ENCODE measurements at places on chromosomes 6 and 20.

DNA sequence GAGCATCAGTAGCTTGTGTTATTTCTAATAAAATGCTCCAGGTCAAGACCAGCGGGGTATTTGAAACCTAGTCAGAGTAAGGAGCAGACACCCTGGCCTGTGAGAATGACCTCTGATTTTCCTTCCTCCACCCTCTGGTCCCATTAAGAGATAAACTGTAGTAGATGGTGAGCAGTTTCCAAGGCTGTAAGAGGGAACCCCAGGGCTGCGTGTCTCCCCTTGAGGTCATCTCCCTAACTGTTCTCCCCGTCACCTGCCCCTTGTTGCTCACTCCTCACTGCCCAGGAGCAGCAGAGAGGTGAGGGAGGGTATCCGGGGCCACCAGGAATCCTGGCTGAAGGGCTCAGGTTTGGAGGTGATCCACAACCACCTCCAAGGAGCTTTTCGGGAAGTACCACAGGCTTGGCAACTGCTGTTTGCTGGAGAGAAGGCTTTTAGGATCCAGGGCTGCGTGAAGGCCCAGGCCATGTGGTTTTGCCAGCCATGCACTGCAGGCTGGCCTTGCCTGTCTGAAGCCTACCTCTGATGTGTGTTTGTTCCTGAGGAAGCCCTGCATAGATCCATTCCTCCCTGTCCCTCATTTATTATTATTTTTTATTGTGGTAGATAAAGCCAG, 62.5 kb downstream of the RREB1 start:
- no peak for DNase-seq

GRCh38 chr20:36606158-36607066, 833 bp downstream of the RAB5IF start:
- DNase-seq = no peak

DNA sequence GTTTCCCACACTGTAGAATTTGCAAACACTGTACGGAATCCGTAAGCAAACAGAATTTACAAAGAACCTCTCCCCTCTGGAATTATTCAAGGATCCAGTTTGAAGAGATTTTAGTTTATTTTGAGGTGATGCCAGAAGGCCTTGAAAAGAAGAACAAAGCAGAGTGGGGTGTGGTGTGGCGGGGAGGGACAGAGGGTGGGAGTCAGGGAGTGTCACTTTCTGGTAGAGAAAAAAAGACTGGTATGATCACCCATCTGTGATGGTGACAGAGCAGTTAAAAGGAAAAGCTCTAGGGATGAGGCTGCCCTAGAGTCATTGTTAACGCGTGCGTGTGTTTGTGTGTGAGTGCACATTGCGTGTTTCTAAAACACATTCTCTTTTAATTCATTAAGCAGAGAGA, 97.0 kb upstream of the F13A1 start:
- DNase-seq = no peak

DNA sequence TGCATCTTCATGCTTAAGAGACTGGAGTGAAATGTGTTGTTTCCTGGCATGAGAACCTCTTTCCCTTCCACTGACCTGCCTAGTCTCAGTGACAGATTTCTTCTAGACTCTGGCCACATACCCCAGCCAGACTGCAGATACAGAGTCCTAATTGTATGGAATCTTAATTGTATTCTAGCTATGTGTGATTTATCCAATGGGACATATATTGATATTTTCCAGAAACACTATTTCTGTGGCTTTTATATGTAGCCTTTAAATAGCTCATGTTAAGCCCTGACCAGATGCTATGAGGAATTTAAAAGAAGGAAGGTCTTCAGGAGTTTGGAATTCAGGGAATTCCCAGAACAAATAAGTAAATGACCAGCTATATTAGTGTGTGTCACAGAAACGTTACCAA, 99.0 kb downstream of the FIG4 start:
- no peak for DNase-seq

DNA sequence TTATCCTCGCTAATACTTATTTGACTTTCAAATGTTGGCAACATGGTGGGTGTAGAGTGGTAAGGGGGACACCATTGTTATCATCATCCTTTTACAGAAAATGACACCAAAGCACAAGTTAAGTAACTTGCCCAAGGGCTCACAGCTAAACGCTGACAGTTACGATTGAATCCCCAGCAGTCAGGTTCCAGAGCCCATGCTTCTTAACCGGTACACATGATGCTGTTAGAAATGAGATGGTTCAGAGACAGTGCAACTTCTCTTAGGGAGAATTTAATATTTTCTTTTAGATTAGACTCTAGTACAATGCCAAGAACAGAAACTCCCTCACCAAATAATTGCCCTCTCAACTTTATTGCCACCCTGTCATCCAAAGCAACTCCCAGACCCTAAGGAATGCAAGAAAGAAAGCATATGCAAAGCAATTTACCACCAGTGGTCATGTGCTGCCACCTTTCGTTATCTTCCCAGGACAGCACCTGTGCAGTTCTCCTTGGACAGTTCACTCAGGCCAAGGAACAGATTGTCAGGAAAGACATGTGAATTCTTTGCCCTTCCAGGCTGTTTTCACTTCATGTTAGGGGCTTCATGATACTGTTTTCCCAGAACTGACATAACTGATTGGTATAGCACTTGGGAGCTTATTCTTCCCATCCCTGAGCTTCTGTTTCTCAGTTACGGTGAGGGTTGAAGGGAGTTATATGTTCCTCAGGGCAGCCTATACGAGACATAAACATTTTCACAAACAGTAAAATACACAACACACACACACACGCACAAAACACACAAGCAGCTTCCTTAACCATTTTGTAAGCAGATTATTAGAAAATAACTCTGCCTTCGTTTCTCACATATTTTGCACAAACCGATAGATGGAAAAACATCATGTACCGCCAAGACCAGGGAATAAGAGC, 5.1 kb downstream of the HLA-DMA start:
- no peak for DNase-seq

- no peak for DNase-seq
These were observed 127.6 kb upstream of the VGLL2 start for GRCh38 chr6:117137711-117138110.

DNA sequence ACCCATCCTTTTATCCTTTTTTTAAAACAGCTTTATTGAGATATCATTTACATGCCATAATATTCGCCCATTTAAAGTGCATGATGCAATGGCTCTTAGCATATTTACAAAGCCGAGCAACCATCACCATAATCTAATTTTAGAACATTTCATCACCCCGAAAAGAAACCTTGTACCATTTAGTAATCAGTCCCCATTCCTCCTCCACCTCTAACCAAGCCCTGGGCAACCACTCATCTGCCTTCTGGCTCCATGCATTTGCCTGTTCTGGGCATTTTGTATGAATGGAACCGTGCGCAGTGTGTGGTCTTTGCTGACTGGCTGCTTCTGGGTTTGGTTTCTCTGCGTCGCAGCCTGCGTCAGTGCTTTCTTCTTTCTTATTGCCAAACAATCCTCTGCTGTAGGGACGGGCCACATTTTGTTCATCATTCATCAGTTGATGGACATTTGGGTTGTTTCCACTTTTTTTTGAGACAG, 10.2 kb upstream of the EEF1A2 start:
- no peak for DNase-seq

DNA sequence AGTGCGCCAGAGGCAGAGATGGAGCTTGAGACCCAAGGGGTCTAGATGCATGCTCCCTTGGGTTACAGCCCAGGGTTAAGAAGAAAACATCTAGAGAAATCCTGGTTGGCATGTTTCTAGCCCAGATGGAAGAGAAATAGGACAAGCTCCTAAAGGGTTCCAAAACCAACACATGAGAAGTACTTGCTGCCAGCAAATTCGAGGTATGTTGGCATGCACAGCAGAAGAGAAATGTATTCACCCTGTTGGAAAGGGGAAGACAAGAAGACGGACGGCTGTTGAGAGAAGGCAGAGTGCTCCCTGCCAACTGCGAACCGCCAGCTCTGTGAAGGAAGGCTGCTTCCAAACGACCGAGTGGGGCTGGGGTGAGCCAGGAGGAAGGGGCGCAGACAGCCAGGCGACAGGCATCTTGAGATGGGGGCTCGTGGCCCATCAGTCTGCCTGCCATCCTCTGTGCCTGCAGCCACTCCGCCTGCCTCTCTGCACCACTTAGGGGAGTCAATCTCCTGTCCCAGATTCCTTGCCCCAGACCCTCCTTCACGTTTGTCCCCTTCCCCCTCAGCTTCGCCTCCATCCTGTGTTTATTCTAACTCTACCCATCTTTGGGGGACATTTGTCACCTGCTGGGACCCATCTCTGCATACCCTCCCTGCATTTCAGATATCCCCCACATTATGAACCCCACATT, 249.2 kb downstream of the CDC5L start:
- no peak for DNase-seq

DNA sequence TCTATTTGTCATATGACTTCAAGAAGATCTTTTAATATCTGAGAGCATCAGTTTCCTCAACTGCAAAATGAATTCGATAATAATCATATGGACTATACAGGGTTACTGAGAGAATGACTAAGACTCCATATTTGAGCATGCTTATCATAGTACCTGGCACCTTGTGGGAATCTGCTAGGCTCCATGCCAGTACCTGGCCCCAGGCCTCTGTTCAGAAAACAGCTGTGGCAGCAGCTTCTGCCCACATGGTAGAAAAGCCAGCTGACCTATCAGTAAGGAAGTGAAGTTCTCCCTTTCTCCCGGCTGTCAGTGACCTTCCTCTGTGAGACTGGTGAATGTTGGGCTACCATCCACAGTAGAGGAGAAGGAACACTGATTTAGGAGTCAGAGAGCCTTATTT, 574.9 kb upstream of the CHD6 start:
- DNase-seq = no peak

DNA sequence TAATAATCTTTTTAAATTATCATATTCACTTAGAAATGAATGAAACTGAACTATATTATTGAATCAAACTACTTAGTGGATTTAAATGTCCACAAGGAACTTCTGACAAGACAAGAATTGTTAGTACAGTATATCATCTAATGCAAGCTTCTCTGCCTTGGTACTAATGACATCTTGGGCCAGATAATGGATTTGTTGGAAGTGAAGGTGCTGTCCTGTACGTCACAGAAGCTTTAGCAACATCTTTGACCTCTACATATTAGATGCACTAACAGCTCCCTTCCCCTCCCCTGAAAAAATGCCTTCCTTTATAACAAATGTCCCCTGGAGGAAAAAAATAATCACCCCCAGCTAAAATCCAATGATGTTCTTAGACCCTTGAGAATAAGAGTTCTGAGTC, 695.8 kb upstream of the EYS start:
- no peak for DNase-seq

DNA sequence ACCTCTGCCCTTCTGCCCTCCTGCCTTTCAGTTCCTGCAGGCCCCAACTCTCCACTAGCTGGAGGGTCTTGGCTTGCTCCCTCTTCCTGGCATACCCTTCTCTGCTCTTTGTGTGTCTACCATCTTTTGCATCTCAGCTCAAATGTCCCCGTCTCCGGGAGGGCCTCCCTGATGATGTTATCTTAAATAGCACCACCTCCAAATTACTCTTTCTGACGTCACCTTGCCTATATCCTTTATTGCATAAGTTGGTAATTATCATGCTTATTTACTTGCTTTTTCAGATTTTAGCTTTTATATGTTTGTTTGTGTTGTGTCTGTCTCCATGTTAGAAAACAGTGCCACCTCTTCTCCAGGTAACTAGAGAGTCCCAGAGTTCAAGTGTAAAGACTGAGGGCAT, 36.0 kb upstream of the FYN start:
- DNase-seq = no peak

DNA sequence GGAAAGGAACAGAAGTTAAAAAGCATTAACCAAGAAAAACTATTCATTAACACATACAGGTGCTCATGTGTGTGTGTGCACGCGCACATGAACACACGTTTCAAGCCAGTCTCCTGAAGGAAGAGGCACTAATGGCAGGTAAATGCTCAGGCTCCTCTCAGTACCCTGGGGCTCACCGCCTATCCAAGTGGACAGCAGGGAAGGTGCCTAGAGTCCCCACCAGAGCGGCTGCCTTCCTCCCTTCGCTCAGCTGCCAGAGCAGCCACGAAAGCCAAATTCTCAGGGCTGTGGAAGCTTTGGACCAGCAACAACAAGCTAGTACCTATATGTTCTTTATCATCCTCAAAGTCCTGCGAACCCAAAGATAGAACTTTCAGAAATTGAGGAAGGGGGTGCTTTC, 42.6 kb downstream of the PLCG1 start:
- no peak for DNase-seq

DNA sequence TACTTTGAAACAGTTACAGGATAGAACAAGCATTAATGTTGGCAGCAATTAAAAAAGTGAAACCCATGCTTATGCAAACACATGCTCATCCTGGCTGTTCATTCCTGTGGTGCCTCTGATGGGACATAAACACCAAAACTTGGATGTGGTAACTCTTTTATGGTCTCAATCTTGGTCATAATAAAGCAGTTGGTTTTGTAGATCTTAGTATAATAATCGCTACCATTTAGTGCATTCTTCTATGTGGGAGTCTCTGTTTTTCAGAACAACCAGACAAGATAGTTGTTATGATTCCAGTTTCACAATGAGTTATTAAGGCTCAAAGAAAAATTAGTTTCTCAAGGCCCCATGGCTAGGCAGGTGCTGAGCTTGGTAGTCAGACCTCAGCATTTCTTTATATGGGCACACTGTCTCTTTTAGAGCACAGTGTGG, 184.0 kb downstream of the UTRN start:
- no peak for DNase-seq

DNA sequence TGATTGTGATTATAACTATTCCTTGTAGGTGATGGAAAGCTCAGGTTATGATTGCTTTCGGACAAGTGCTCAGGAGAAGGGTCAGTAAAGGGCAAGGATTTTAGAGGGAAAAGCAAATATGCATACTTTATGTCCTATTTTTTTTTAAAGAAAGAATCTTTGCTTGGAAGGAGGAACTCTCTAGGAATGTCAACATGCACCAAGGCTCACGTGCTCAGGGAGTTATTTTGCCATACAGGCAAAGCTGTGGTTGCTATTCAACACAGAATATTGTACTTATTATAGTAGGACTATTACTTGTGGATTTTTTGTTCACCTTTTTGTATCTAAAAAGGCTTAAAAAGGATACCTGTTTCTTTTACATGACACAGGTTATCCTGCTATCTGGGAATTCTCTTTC, 3.0 kb upstream of the TSPYL1 start:
- DNase-seq = no peak

GRCh38 chr6:139376604-139377218, 2.3 kb upstream of the CITED2 start:
- DNase-seq = no peak

DNA sequence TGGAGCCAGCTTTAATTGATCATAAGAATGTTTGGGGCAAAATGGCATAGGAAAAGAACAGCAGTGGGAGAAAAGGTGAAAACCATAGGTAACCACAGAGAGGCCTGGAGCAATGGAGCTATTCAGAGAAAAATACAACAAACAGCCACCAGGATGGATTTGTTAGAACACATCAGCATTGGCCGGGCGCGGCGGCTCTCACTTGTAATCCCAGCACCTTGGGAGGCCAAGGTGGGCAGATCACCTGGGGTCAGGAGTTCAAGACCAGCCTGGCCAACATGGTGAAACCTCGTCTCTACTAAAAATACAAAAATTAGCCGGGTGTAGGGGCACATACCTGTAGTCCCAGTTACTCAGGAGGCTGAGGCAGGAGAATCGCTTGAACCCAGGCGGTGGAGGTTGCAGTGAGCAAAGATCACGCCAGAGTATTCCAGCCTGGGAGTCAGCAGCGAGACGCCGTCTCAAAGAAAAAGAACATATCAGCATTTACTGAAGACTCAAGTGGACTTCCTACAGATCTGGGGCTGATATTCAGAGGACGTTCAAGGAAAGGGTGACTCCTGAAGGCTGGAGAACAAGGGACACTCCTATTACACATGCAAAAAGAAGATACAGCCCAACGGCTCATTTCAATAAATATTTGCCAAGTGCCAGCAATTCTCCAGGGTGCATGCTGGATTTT, 20.2 kb downstream of the SNHG17 start:
- no peak for DNase-seq

- no peak for DNase-seq
These were observed 29.3 kb upstream of the TRIM27 start for GRCh38 chr6:28953039-28953584.
